ENCODE measurements at places on chromosomes 5 and 9.

- DNase-seq: no peak
Measured at GRCh38 chr9:32394381-32395049, 10.1 kb downstream of the ACO1 start.

GRCh38 chr9:130663258-130663976 lies 977 bp upstream of the PRDM12 start:
- no peak for DNase-seq

GRCh38 chr5:125536582-125536981 lies 790.1 kb upstream of the ZNF608 start:
- no peak for DNase-seq

GRCh38 chr5:57422993-57423392 lies 59.6 kb downstream of the ACTBL2 start:
- DNase-seq: no peak

DNA sequence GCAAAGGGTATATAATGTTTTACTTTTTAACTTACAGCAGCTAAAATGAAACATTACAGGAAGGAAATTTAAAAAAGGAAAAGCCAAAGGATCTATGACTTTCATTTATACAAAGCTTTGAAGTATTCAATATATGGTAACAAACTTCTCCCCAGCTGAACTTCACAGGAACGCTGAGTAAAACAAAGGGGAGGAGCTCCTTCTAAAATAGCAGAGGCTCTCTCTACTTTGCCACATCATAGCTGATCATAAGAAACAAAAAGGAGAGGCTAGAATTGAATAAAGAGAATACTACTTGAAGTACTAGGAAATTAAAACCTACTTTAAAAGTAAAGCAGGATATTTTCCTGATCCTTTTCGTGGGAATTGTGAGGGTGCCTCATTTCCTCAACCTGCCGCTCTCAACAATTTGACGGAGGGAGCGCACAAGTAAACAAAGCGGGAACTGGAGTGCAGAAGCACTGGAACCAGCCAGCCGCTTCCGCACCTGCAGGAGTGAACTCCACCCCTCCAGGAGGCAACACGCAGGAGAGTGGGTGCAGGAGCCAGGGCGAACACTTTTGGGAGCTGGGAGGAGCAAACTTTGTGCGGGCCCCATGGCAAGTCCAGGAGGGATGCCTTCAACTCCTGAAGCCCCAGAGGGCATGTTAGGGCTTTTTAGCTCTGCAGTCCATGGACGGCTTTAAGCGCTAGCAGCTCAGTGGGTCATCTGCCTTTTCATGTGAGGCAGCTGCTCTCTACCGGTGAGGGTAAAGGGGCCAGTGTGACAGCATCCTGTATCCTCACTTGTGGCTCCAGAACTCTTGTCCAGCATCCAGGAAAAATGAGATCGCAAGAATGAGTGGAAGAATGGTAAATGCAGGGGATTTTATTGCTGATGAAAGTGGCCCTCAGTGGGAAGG lies 757.4 kb downstream of the PTPRD start:
- no peak for DNase-seq

- no peak for DNase-seq
Measured at GRCh38 chr9:20028192-20028848, 239.5 kb upstream of the SLC24A2 start.

GRCh38 chr9:97615439-97616072 lies 17.6 kb downstream of the TSTD2 start:
- peak; percentile 33 for DNase-seq
